Stomach (tissue), 19 donors: ENCODE measurements at places on chromosomes 2 and 18. TPM values are rescaled to one million over a fixed set of nuclear protein-coding genes. Genes with fewer than 3 reads are reported as not detected.
A peak's percentile ranks its signal among the peaks of the same experiment; 100 is the strongest.

DNA sequence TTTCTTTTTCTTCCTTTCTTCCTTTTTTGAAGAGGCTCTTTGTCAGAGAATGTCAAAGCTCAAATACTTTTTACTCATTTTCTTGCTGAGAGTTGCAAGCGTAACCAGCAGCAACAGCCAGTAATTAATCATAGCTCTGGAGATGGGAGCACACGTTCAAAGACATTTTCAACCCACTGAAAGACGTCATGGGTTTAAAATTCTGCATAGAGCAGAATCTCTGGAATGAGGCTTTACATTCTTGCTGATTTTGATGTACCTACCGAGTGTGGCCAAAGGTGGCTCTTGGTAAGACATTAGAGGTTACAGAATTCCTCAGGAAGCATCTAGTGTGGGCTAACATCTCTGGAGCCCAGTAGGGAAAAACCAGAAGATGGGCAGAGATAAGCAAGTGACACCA, 292.5 kb downstream of the MTX2 start:
- no peak for DNase-seq

GRCh38 chr2:134718817-134719814, at the start of gene TMEM163:
TMEM163 (minus strand) TSS chr2:134719000.
- peak; percentile 86 for DNase-seq

- DNase-seq: no peak
Measured at GRCh38 chr2:183812091-183812490, 687.8 kb downstream of the NUP35 start.

DNA sequence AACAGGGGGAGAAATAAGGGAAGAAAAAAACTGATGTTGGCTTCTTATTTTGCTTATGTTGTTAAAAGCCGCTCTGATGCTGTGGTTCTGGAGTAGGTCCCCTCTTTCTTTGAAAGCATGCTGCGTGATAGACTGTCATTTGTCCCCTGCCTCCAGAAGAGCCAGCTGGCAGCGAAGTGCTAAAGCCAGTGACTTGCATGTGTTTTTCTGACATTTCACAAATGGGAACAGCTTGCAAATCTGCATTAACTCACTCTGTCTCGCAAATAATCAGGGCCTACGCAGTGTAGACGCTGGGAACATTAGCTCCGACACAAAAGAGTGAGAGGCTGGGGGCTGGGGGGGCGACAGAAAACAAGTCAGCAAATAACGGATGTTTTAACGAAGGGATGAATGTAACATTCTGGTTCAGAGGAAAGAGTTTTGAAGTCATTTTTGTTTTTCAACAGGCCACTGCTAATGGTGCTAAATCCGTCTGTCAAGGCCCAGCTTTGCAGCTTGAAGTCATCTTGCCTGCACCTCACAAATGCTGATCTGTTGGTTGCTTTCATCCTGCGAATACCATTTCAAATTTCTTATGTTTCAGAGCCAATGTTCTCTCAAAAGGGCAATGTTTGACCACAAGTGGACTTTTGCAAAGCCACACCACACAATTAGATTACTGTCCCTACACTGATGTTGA, 68.8 kb upstream of the PIK3C3 start:
- peak; percentile 14 for DNase-seq

DNA sequence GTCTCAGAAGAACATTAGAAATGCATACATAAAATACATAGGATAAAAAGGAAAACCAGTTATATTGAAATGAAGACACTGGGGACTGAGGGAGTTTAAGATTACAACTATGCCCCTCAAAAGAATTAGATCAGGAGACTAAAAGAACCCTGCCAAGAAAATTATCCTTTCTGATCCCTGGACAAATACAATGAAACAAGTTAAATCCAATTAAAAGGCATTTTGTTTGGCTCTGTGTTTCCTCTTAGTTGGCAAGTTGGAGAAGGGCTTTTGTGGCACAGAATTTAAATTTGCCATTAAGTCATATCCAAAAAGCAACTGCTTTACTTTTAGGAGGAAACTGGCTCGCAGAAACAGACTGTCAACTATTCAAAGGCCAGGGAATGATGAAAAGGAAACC, 99.1 kb upstream of the CD302 start:
- no peak for DNase-seq

DNA sequence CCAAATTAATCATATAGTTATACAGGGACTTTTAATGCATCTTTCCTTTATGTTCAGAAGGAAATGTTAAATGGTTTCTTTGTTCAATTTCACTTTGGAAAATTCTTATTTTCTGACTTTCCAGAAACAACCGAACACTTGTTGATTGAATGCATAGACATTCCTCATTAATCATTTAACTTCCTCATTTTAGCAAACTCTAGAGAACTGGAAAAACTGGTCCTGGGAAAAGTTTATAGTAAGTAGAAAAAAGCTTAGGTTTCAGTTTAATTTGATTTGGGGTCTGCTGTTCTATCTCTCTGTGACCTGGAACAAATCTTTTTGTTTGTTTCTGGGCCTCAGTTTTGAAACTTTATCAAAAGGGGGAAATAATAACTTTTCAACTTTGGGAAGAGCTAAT, 320.4 kb downstream of the CMPK2 start:
- DNase-seq: no peak

The STON1 gene
- 55.4 TPM for total RNA-seq

The MFSD2B gene
- total RNA-seq: not detected

DNA sequence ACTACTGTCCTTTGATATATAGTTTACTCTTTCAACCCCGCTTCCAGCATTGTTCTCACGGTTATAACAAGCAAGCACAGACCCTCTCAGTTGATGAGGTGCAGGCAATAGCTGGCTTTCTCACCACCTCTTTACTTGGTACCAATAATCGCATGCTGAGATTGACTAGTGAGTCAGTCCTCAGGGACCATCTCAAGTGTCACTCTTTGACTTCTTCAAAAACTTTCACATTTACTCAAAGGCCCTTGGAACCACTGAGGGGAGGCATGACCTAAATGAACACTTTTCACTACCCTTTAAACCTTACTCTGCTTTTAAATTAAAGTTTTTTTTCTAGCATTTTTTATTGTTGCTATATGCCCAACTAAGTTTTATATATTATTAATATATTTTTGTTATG, 101.8 kb downstream of the DAW1 start:
- DNase-seq: no peak

The DLX2 gene
- total RNA-seq: not detected

DNA sequence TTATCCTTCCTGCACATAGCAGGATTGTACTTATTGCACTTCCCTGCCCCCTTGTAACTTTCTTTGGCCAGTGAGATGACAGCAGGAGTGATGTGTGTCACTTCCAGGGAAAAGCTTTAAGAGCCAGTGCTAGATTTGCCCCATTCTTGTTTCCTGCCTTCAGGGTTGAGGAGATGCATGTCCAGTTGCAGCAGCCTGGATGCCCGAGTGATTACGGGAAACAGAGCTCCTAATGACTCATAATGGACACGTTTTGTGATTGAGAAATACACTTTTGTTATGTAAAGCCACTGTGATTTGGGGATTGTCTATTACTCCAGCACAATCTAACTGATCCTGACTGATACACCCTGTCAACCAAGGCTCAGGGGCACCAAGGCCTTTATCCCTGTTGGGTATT, 5.0 kb upstream of the TET3 start:
- no peak for DNase-seq

The C2orf15 gene
- not detected for total RNA-seq

- DNase-seq: no peak
Measured at GRCh38 chr2:103859238-103859637, 994.7 kb upstream of the POU3F3 start.

The NPHP1 gene
- total RNA-seq: 0.89 TPM
